Stimulated activated CD8-positive, alpha-beta memory T cell treated with anti-CD3 and anti-CD28 coated beads, Interleukin-7, amount 100 ng/mL, for 4 hours (primary cell): ENCODE measurements at places on chromosomes 16 and 17.

- DNase-seq: no peak
Observed at GRCh38 chr17:49223517-49224197, 6.9 kb downstream of the PHOSPHO1 start.

DNA sequence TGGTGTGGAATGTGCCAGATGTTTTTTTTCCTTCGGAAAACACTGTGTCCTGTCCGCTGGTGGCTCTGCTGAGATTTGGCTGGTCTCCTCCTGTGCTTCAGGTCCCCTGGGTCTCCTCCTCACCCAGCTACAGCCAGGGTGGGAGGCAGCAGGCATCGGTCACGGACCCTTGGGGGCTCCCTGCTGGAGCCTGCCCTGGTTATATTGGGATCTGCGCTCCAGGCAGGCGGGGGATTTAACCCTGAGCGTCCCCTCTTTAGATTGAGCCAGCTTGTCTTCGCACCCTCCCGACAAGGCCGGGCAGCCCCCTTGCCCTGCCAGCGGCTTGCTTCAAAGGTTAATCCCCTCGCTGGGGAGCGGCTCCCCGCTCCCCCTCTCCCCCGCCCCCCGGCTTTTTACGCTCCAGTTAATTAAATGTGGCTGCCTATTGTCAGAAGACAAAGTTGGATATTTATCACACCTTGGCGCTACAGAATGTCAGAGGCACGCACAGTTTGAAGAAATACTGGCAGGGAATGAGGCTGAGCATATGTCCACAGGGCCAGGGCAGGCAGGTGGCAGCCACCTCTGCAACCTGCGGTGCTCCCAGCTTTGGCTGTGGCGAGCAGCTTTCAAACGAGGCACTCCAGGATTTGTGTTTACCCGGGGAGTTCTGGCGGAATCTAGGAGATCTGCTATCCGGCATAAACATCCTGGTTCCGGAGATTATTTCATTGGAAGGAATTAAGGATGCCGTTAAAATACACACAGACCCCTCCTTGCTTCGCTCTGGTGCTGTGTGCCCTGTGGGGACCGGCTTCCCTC, 38.2 kb upstream of the GSE1 start:
- DNase-seq: no peak

- no peak for DNase-seq
Observed at GRCh38 chr17:29723278-29724047, 100.8 kb upstream of the CORO6 start.

- DNase-seq: no peak
Observed at GRCh38 chr17:78804777-78805176, 22.7 kb upstream of the CYTH1 start.

GRCh38 chr17:17900615-17901520, 64.1 kb upstream of the SREBF1 start:
- no peak for DNase-seq
